Muscle of leg (tissue), 16 donors: ENCODE measurements at places on chromosomes 16 and 17.
A peak's percentile ranks its signal among the peaks of the same experiment; 100 is the strongest.

DNA sequence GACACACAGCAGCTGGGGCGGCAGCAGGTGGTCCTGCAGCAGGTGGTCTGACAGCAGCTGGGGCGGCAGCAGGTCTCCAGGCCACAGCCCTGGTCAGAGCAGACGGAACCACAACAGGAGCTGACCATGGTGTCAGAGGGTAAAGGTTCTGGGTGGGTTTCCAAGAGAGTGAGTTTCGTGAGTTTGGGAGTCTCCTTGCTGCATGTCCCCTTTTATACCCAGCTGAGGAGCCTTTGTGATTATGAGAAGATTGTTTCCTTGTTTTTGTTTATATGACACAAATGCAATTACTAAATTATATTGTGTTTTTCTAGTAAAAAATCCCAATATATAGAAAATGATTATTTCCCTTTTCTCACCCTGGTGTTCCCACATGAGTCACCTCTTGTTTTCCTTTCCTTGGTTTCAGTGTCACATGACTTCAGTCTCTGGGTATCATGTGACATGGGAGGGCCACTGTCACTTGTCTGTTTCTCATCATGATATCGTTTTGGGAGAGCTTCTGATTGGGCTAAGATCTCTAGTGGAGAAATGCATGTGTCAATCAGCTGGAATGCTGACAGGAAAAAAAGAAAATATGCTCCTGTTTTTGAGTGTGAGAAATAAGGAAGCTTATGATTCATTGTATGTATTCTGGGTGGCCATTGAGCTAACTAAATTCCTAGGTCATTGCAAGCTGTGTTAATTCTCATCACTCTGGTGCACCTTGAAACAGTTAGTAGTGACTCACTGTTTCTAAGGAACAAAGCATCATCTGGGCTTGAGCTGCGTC is at the start of gene KRTAP4-6:
TSS of gene KRTAP4-6 (minus strand) at position 185 of the 772 bp plus-strand sequence. CDS start at position 128, 57 bp downstream.
- DNase-seq, result no peak

DNA sequence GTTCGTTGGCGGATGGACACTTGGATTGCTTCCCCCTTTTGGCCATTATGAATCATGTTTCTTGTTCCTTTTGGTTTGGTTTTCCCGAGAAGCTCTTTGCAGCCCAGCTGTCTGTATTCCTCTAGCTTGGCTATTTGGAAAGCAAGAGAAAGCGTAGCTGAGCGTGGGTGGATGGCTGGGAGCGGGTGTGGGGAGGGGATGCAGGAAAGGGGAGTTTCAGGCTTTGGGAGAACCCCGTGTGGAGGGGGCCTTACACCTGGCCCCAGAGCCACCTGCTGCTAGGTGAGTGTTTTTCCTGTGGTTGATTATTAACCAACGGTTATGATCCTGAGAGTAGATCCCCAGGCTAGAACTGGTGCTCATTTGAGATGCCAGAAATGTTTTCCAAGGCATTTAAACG is 103.7 kb downstream of the RAP1GAP2 start:
- DNase-seq, result peak; percentile 21

DNA sequence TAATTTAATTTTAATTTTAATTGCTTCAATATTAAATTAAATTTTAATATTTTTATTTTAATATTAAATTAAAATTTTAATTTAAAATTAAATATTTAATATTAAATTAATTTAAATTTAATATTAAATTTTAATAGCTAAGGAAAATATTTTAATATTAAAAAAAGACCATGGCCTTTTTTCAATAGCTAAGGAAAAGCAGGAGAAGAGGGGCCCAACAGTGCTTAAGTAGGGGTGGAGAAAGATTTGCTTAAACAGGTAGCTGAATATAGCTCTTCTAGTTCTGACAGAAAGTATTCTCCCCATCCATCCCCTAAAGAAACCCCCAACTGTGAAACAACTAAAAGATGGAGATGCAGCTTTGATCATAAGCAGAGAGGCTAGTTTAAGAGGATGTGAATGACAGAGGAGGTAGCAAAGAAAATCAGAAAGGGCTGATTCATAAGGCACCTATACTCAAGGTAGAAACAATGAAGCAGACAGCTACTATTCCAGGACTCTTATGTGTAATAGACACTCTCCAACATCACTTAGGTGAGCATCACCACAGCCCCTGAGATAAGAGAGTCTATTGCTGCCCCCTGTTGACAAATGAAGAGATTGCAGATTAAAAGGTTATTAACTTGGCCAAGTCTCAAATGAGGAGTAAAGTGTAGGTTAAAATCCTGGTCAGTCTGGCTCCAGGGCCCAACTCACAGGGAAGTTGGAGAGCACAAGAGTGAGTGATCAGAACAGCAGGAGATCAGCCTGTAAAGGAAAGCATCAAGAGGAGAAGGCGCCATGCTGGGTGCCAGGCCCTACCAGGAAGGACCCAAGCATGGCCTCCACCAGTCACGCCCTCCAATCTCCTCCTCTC is 7.8 kb upstream of the RNASEK start:
- DNase-seq, result peak; percentile 77

- peak; percentile 68 for DNase-seq
These were observed 13.7 kb downstream of the ZNRF1 start for GRCh38 chr16:75012380-75013081.

GRCh38 chr16:6964679-6965078 is 368.0 kb upstream of the RBFOX1 start:
- no peak for DNase-seq
